ENCODE measurements at places on chromosomes 7 and 10.

DNA sequence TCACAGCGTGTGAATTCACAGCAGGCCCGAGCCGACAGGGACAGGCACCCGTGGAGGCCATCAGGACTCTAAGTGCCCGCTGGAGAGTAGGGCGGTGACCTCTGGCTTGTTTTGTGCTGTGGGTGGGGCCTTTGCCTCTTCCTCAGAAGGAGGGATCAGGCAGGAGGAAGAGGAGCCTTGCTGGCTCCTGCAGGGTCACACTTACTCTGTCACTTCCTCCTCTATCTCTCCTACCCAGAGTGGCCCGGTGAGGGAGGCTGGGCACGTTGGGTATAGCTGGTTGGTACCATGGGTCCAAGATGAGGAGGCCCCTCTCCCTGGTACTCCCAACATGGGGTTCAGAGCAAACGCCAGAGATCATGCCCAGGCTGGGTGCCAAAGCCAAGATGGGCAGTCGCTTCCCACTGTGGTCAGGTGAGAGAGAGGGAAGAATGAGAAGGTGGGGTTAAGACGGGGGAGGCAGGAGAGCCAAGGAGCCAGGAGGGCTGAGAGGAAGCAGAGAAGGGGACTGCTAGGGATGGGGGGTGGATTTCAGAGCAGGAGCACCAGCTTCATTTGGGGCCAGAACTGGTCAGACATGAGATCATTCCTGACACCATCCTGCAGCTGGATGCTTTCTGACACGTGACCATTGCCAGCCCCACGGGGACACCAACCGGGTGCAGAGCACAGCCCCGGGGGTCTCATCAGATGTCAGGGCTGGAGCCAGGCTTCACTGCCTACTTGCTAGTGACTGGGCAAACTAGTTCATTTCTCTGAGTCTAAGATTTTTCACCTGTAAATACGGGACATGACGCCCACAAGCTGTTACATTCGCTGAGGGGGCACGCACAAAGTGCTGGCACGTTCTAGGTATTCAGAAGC, 54.8 kb upstream of the CACUL1 start:
- no peak for DNase-seq

DNA sequence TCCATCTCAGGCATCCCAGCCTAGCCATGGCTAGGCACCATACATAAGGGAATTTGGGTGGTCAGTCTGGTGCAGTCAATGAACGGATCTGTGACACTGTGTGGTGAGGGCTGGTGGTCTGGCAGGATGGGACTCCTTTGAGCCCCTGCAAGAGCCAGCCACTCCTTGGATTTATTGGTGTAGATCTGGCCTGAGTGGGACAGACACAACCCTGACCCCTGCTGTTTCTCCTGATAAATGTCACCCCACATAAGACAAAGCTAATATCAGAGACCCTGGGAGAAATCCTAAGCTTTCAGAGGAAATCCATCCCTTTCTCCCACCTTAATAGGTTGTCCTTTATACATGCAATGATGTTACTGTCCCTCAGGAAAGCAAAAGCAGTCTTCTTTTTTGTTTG, 2.3 kb downstream of the FBXO24 start:
- no peak for DNase-seq

GRCh38 chr10:16521311-16522016, at the start of gene C1QL3:
C1QL3 (minus strand) TSS chr10:16521879; CDS start chr10:16521065, 814 bp downstream.
- DNase-seq, result no peak

DNA sequence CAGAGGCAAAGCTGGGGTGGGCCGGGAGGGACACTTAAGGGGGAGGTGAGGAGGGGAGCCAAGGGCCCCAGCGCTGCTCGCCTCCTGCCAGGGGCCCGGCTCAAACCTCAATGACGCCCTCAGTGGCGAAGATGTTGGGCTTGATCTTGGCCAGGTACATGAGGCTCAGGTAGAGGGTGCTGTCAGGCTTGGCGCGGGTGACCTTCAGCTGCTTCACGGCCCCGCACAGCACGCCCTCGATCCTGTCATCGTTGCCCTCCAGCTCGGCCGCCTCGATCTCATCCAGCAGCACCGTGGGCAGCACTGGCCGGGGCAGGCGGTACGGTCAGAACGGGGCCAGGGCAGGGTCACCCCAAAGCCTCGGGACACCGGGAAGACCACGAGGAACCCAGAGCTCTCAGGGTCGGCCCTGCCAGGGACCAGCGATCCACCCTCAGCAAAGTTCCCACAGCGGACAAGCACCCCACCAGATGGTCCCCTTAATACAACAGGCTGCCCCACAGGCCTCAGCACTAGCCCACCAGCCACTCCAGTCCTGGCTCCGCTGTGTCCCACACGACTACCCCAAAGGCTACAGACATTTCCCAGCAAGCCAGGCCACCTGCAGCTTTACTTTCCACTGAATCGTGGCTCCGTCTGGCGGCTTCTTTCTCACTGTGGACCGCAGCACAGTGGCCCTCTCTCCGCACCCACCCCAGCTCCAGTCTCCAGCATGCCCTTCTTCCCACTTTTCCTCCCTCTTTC, 4.0 kb downstream of the INTS1 start:
- no peak for DNase-seq

DNA sequence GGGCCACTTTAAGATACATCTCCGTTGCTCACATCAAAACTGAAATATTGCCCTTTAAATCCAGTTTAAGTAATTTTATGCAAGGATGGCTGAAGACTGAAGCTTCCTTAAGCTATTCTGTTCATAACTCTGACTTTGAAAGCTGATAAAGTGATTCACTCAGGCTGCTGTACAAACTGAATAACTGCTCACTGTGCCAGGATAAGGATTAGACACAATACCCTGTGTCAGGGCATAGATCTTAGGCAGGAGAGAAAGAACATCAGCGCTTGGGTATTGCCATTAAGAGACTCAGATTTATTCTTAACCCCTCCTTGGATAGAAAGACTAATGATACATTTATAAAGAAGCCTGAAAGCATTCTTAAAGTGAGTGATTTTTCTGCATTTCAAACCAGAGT, 614.5 kb upstream of the ZWINT start:
- DNase-seq, result no peak

- DNase-seq, result no peak
Observed at GRCh38 chr7:98250789-98251188, 1.2 kb downstream of the TECPR1 start.

- DNase-seq, result no peak
Observed at GRCh38 chr10:11020548-11020942, 2.9 kb downstream of the CELF2 start.

- no peak for DNase-seq
Observed at GRCh38 chr7:72793791-72794190, 34.2 kb downstream of the TYW1B start.

GRCh38 chr7:80764132-80764531, 125.7 kb downstream of the CD36 start:
- DNase-seq, result no peak

- no peak for DNase-seq
Observed at GRCh38 chr7:159103382-159104187, 41.1 kb downstream of the VIPR2 start.

- no peak for DNase-seq
Observed at GRCh38 chr10:80814147-80814652, 276.5 kb downstream of the SH2D4B start.

DNA sequence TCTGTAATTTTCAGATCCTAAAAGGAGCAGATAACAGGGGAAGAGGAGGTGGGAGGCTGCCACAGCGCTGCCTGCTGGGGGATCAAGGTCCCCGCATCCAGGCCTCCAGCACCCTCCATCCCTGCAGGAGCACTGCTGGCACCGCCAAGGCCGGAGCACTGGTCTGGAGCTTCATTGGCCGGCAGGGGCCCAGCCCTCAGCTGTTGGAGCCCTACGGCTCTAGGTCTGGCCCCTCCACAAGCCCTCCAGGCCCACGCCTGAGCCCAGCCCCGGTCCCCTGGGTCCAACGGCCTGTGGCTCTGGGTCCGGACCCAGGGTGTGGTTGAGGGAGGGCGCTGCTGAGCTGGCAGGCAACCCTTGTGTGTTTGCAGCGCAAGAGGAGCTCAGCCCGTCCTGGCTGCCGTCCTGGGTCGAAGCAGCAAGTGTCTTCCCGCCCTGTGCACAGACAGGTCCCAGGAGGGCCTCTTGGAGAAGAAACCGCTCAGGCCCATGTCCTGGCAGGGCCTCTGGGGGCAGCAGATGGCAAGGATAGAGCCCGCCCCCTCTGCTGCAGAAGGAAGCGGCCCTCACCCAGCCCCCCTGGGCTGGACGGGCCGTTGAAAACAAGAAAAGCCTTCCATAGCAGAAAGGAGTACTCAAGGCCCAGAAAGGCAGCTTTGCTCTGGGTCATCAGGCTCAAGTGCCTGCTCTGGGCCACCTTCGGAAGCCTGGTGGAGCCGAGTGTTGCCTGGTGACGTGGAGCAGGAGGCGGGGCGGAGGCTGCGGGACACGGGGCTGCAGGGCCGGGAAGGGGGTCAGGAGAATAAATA, 54.3 kb upstream of the TNRC18 start:
- DNase-seq, result peak; percentile 90

DNA sequence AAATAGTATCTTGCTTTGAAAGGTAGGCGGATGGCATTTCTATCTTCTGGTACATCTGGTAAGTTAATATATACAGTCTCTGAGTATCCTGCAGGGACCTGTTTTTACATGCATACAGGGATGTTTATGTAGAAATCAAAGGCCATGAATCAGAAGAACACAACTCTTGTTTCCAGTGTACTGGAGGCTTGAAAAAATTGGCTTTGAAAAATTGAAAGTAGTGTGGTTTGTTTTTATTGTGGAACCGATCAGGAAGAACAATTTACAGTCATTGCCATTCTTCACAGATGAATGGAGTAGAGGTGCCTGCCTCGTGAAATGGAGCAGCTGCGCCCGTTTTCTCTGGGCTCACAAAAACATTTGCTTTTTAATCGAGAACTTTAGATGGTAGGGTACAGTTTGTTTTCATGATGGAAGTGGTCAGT, 54.0 kb upstream of the RPA3 start:
- peak; percentile 61 for DNase-seq

DNA sequence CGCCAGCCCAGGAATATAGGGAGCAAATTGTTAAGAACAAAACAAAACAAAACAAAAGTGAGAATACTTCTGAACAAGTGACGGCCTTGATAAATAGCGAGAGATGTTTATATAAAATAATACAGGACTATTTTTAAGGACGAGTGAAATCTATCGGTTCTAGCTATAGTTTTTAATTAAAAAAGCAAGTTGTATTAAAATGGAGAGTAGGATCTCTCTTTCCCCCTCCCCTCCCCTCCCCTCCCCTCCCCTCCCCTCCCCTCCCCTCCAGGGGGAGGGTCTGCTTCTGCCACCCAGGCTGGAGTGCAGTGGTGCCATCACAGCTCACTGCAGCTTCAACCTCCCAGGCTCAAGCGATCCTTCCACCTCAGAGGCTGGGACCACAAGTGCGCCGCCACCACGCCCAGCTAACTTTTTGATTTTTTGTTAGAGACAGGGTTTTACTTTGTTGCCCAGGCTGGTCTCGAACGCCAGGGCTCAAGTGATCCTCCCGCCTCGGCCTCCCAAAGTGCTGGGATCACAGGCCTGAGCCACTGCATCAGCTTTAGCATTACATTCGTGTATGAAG, 440 bp upstream of the TCAF1 start:
- DNase-seq, result no peak

DNA sequence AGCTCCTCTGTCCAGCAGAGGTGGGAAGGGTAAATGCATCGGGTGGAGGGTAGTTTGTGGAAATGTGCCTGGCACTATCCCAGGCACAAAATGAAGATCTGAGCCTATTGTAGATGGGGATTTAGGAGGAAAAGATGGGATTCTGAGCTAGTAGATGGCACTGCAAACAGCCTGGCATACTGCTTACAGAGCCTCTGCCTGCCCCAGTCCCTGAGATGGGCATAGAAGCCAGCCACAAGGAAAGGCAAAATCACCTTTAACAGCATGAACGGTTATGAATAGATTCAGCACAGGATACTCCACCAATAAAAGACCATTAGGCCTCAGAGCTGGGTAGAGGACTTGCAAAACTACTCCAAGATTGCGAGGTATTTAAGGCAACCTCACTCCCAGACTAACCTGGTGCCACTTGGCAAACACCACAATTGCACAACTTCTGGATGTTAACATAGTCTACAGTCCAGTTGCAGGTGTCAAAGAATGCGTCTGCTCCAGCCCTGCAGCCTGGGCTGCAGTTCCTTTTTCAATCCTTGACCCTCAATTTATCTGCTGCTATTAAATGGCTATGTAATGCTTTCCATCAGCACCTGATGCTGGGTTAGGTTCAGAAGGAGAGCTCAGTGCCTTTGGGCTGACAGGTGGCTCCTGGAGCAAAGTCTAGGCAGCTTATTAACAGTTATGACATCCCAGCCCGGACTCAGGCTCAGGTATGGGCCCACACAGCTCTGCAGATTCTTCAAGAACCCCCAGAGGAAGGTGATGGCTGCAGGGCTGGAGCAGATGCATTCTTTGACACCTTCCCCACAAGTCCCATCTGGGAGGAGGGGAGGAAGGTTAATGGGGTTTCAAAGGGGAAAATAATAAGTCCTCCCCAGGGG, 34.0 kb downstream of the CDHR3 start:
- no peak for DNase-seq

DNA sequence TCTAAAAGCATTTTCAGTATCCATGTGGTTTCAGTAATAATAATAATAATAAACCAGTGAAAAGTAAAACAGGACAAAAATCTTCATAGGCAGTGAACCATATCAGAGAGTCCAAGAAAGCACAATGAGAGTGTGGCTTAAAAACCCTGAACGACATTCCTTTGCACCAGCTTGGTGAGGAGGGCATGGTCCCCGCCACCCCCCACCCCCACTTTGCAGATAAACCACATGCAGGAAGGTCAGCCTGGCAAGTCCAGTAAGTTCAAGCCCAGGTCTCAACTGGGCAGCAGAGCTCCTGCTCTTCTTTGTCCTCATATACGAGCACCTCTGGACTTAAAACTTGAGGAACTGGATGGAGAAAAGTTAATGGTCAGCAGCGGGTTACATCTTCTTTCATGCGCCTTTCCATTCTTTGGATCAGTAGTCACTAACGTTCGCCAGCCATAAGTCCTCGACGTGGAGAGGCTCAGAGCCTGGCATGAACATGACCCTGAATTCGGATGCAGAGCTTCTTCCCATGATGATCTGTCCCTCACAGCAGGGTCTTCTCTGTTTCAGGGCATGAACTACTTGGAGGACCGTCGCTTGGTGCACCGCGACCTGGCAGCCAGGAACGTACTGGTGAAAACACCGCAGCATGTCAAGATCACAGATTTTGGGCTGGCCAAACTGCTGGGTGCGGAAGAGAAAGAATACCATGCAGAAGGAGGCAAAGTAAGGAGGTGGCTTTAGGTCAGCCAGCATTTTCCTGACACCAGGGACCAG, 172.5 kb downstream of the EGFR start:
- no peak for DNase-seq

- no peak for DNase-seq
Observed at GRCh38 chr7:90692947-90693346, 96.8 kb downstream of the CDK14 start.

DNA sequence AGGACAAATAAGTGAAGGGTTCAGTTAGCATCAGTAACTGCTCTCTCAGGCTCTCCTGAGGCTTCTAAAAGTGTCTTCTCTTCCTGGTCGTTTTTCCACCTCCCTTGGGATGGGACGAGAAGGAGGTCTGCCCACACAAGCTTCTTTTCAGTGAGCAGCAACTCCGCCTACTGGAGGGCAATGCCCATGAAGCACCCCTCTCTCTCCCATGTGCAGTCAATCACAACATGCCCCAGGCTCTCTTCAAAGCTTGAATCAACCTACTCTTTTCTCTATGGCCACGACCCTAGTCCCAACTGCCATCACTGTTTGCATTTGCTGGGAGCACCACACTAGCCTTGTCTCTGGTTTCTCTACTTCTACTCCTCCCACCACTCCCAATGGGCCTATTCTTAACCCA, 135.6 kb downstream of the RPS24 start:
- DNase-seq, result no peak
